ENCODE measurements at places on chromosomes 1 and 21.

DNA sequence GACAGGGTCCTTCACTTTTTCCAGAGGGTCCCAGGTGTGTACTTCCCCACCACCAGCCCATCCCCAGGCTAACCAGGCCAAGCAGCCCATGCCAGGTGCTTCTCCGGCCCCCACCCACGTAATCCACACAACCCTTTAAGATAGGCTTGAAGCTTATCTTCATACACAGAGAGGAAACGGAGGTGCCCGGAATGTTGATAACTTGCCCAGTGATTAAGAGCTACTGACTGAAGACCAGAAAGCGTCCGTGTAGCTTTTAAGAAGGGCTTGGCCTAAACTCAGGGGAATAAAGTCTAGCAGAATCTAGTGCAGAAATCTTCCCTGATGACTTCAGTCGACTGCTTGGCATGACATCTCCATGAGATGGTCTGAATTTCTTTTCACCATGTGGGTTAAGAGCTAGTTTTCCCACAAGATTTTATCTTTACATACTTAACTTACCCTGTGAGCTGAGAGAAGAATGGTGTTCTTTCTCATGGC is 138.7 kb downstream of the GALNT2 start:
- DNase-seq = no peak

GRCh38 chr1:115437196-115437595 is 99.1 kb upstream of the NGF start:
- DNase-seq = no peak

DNA sequence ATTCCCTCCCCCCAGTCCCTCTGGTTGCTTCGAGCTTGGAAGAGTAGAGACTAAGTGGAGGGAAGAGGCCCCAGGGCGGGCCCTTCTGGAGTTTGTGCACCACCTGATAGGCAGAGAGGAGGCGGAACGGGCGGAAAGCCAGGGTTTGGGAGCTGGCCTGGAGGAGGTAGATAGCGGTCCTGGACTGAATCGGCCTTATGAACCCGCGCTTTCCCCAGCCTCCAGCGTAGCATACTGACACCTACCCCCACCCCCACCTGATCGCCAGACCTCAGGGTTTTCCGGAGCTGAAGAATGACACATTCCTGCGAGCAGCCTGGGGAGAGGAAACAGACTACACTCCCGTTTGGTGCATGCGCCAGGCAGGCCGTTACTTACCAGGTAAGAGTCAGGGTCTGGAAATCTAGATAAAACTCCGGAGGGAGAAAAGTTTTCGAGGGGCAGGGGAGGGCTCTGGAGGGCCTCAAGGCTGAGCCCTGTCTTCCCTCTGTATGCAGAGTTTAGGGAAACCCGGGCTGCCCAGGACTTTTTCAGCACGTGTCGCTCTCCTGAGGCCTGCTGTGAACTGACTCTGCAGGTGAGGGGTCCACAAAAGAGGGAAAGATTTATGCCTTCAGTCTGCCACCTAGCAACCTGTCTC is 705 bp downstream of the UROD start:
- DNase-seq = no peak

DNA sequence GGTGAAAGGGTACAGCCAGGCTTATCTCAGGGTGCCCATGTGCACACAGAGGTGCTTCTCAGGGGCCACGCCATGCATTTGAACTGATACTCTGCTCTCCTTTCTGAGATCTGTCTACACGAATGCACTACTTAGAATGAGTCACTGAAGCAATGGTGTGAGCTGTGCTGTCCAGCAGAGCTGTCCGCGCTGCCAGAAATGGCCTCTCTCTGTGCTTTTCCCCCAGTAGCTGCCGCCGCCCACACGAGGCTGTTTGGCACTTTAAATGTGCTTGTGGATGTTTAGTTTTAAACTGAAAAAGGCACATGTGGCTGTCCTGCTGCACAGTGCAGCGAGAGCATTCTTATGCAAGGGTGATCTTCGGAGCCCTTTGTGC is 87.1 kb upstream of the COL6A1 start:
- DNase-seq = no peak

DNA sequence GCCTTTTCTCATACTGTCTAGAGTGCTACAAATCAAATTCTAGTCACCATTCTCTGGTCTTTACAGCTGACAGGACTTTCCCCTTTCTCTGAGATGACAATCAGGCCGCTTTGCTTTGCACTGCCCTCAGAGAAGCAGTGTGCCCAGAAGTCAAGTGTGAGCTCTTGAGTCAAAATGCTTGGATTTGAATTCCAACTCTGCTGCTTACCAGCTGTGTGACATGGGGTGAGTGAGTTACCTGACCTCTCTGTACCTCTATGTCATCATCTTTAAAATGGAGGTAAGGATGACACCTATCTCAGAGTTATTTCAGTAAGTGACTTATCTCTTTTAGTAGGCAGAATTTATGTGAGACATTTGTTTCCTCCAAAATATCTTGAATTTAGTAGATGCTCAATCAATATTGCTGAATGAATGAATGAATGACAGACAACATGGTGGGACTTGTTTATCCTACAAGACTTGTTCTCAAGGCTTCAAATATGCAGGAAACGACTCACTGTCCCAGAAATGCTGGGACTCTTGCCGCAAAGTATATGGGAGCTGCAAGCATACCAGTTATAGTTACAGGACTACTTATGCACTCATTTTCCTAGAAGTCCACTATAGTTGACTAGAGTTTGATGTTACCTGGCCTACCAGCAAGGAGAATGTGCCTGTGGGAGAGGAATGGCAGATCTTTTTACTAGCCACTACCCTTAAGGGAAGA is 38.1 kb upstream of the A3GALT2 start:
- no peak for DNase-seq

DNA sequence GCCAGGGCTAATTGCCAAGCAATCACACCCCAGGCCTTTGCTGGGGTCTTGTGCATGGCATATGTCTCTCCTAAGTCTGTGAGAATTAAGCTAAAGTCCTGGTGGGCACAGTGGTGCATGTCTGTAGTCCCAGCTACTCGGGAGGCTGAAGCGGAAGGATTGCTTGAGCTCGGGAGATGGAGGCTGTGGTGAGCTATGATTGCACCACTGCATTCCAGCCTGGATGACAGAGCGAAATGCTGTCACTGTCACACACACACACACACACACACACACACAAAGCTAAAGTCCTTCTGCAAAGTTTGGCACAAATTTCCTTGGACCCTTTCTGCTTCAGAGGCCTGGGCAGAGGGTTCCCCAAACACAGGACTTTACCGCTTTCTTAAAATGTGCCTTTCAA is 31.3 kb upstream of the DNAJC11 start:
- DNase-seq = no peak

DNA sequence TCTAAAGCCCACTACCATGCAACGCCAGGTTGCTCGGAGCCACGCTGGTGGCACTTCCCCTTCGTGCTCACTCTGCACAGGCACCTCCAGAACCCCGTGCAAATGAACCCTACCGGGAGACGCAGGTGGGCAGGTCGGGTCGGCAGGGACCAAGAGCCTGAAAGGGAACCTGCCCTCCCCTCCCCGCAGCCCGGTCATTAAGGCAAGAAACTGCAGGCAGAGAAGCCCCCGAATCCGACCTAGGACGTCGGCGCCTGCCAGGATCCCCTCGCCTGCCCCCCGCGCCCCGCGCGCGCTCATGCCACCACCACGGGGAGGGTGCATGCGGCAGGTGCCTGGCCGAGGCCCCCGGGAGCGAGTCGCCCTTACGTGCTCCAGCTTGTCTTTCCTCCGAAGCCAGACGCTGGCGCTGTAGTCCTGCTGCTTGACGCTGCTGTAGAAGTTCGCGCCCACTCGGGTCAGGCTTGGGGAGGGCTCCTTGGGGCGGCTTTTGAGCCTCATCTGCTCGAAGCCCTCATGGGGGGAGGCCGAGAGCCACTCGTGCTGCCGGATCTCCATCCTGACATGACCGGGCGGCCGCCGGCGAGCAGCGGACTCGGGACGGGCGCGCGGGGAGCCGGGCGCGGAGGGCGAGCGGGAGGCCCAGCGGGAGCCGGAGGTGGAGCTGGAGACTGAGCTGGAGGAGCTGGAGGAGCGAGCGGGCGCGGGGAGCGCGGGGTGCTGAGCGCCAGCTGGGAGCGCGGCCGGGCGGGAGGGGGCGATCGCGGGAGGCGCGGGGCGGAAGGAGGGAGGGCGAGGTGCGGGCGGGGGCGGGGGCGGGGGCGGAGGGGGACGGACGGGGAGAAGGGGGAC is 552 bp downstream of the PLD5 start:
- DNase-seq = no peak

GRCh38 chr1:40385437-40386358 is 12.2 kb downstream of the SMAP2 start:
- DNase-seq = no peak

- DNase-seq = no peak
These were observed 15.2 kb downstream of the CDCP2 start for GRCh38 chr1:54137534-54138061.

DNA sequence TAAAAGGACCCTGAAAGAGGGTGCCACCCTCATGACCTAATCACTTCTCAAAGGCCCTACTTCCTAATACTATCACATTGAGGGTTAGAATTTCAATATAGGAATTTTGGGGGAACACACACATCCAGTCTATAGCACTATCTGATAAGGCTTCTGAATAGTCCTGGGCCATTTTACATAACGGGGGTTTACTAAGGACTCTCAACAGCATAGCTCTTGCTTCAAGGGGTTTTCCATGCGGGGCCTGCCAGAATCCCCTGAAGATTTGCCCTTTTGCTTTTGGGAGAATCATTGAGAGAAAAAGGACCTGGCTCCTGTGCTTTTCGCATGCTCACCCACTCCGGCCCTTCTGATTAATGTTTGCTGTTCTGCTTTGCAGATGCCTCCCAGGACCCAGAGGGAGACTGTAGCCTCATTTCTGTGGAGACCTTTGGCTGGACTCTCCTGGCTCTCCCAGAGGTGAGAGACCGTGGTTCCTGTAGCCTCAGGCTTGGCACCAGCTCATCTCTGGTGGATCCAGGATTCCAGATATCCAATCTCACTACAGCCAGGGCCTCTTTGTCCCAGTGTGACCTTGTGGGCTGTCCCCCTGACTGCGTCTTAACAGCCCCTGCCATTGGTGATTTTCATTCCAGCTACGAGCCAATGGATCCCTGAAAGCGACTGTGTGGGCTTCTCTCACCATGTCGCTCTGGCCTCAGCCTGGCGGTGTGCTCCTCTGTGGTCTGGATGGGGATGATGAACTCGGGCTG is 72.6 kb downstream of the DDR2 start:
- DNase-seq = no peak

DNA sequence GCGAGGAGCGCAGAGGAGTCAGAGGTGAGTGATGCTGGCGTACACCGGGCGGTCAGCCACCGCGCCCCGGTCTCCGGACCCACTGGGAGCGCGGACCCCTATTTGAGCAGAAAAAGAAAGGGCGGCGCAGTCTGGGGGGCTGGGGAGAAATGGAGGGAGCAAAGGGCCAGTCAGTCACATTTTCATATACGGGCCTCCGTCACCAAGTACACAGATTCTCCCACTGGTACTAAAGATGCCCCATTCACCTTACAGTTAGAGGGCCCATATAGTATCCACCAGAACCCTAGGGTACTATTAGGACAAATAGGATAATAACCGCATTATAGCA is 573 bp downstream of the C2CD4D start:
- DNase-seq = no peak

- DNase-seq = no peak
These were observed 364.1 kb upstream of the LYPLAL1 start for GRCh38 chr1:218809625-218810024.

DNA sequence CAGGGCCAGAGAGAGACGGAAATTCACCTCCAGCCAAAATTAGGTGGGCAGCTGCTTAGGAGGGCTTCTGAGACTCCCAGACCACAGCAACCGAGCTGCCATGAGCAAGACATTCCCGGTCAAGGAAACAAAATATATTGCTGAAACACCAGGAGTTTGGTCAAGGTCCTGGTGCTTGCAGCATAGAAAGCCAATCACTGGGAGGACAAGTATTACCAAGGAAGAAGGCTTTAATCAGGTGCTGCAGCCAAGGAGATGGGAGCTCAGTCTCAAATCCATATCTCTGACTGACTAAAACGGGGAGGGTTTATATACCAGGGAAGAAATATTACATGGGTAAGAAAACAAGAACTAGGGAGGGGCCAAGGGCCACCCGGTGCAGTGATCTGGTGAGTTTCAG is 18.8 kb upstream of the TMEM125 start:
- DNase-seq = no peak

- no peak for DNase-seq
These were observed 24.1 kb downstream of the PIGM start for GRCh38 chr1:160007577-160008200.

DNA sequence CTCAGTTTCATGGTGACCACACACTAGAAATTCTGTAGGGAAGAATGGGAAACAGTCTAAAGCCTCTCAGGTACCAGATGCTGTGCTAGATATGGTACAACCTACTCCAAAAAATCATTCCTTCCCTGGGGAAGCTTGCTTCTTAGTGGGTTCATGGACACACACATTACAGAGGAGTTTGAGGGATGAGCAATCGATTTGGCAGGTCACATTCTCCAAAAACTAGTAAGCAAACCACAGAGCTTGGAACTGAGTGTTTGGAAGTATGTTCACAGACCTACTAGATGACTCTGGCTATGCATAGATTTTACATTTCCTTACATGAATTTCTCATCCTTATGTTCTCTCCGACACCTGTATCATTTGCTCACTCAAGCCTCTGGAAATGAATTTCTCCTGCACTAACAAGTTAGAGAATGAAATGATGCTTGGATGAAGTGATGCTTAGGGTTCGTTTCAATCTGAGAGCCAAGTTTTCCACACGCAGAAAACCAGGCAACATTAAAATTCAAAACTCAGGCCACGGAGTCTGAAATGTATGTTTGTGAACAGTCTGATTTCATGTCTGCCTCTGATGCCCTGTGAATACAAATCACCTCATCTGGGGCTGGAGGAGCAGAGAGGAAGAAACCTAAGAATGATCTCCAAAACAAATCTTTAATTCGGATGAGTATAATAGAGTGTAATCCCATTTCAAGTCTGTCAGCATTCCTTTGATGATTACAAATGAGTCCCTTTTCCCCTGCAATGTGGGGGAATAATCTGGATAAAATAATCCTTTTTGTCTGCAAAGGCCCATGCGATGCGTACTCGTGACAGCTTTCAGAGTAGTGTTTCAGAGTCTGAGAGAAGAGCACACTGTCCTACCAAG is 11.0 kb downstream of the EVA1C start:
- no peak for DNase-seq

- no peak for DNase-seq
These were observed 31.1 kb downstream of the EDARADD start for GRCh38 chr1:236425031-236425663.

GRCh38 chr1:119046785-119047438 is 58.8 kb upstream of the TBX15 start:
- DNase-seq = no peak

DNA sequence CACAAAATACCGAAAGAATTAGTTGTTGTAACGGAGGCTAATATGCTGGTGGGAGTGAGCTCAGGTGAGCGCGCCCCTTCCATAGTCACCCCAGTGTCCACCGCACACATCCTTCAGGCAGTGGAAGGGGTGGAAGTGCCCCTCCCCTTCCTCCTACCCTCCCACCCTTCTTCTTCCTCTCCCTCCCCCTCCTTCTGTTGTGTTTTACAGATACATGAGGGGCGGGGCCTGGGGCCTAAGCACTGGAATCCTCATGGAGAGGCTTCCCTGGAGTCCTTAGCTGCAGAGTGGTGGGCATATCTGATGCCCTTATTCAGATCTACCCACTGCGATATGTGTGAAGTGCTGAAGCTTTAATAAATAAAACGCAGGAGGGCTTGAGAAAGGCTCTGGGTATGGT is 10.3 kb upstream of the ADARB1 start:
- no peak for DNase-seq

Measured in stimulated activated CD8-positive, alpha-beta memory T cell treated with anti-CD3 and anti-CD28 coated beads, Interleukin-7, amount 100 ng/mL, for 1 hour (primary cell).